Activated CD4-positive, CD25-positive, alpha-beta regulatory T cell (primary cell): ENCODE measurements at places on chromosomes 4 and X.

GRCh38 chrX:103498786-103499185, 20.5 kb downstream of the RAB40A start:
- no peak for DNase-seq

DNA sequence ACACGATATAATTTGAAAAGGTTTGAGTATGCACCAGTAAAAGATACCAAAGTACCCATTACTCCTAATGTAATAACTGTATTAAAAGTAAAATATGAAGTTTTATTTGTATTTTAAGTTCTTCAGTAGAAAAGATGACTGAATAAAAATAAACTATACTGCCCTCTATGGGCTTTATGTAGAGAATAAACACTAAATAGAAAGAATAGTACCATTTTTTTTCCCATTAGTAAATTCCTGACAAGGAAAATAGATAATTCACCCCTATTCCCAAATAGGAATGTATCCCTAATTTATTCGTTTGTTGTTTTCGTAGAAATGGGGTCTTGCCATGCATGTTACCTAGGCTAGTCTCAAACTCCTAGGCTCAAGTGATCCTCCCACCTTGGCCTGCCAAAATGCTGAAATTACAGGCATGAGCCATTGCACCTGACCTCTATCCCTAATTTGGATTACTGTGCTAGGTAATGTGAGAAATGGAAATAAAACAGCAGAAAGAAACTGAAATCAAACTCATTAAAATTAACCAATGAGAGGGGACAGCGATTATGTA, 73.6 kb upstream of the COX18 start:
- DNase-seq, result no peak

GRCh38 chr4:100421361-100421978, 96.4 kb downstream of the EMCN start:
- DNase-seq, result no peak

DNA sequence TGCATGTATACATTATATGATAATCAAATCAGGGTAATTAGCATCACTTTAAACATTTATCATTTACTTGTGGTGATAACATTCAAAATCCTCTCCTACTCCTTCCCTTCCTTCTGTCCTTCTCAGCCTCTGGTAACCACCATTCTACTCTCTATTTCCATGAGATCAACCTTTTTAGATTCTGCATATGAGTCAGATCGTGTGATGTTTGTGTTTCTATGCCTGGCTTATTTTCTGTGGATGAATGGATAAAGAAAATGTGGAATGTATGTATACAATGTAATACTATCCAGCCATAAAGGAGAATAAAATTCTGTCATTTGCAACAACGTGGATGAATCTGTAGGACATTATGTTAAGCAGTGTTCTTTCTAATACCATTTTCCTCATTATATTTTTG, 123.9 kb downstream of the NAA11 start:
- no peak for DNase-seq

- no peak for DNase-seq
Observed at GRCh38 chr4:154164931-154165839, 326.4 kb downstream of the DCHS2 start.

GRCh38 chr4:142940425-142941330, 94.6 kb upstream of the INPP4B start:
- DNase-seq, result no peak

GRCh38 chrX:154135458-154136229, 8.4 kb upstream of the OPN1LW start:
- DNase-seq, result no peak

- DNase-seq, result no peak
Observed at GRCh38 chrX:71227370-71228062, 4.5 kb downstream of the GJB1 start.

DNA sequence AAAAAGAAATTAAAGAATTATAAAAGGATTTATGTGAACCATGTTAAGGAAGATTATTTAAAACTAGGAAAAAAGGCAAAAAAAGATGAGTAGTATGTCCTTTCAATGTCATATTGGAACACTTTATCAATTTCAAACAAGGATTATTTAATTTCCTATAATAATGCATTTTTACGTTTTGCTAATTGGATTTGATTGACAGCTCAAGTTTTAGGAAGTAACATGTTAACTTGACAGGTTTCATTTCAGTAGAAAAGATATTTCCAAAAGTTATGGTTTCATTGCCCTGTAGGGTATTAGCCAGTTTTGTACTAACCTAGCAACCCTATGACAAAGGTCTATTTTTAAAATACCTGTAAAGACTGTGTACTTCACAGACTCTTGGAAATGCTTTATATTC, 379.6 kb upstream of the ZFP42 start:
- DNase-seq, result no peak

DNA sequence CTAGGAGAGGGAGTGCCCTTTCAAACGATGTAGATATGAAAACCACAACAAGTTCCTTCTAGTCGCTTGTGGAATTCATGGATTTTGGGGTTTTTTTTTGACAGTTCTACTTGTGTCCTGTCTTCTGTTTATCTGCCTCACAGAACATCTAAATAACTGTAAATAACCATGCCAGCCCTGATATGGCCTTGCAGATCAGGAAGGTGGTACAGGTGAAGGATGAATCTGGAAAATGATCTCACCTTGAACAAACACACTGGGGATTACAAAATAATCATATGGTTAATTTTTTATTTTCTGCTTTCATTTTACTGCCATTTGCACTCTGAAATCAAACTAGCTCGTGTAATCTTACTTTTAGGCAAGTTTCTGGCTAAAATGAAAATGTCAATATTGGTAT, 37.2 kb downstream of the GPR82 start:
- no peak for DNase-seq

GRCh38 chr4:61727286-61727685, 527.2 kb downstream of the ADGRL3 start:
- DNase-seq, result no peak

DNA sequence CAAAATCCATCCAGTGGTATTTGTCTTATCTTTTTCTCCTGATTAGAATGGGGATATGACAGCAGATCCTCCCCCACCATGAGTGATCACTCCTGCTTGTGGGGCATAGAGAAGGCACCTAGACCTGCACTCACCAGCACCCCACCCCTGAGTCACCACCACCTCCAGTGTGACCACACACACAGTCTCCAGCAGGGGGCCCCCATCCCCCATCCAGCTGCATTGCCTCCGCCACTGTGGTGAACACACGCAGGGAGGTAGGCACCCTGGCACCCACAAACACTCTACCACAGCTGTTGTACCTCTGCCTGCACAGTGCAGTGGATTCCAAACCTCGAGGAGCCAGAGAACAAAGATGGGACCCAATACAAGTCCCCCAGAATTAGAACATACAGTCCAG, 9.0 kb upstream of the MAGEA8 start:
- no peak for DNase-seq

DNA sequence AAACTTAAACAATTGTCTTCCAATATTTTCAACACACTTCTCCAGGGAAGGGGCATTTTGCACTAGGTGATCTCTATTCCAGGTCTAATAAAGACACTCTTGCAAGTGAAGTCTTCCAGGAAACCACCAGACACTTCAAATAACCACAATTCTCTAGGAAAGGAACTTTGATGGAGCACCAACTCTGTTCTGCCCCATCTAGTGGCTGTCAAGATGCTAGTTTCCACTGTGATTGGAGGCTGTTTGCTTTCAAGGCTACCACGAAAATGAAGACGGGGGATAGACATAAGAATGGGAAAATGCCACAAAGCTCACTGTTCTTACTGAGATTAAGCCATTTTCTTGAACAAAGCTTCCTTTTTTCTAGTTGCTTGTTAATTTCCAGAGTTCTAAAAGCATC, 100.6 kb upstream of the F9 start:
- no peak for DNase-seq

GRCh38 chr4:159206427-159206871, 103.6 kb downstream of the RAPGEF2 start:
- no peak for DNase-seq

- no peak for DNase-seq
Observed at GRCh38 chr4:41307638-41308037, 50.9 kb downstream of the UCHL1 start.

- no peak for DNase-seq
Observed at GRCh38 chrX:112512509-112512908, 167.2 kb downstream of the LHFPL1 start.

DNA sequence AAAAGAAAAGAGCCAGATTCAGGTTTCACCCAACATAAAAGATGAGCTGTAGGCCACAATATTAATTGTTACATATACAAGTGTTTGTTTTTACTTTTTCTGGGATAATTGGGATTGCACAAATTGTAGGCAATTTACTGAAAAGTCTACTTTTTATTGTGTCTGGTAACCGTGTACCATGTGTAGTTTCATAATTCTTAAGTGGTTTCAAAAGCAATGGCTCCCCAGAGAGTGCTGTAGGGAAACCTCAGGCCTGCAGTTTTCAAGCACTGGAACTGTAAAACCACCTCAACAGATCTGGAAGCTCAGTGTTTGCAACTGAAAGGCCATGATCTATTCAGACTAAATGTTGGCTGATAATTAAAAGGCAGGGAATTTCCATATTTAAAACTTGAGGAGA, 53.9 kb upstream of the MMAA start:
- DNase-seq, result no peak

- DNase-seq, result no peak
Observed at GRCh38 chr4:145446184-145446583, 35.5 kb upstream of the SMAD1 start.

GRCh38 chr4:2059046-2059725, at the start of gene NAT8L:
NAT8L (plus strand) TSS chr4:2059327; CDS start chr4:2059512, 185 bp downstream.
- DNase-seq, result no peak

GRCh38 chr4:130722361-130722760, 1626.4 kb downstream of the C4orf33 start:
- no peak for DNase-seq

DNA sequence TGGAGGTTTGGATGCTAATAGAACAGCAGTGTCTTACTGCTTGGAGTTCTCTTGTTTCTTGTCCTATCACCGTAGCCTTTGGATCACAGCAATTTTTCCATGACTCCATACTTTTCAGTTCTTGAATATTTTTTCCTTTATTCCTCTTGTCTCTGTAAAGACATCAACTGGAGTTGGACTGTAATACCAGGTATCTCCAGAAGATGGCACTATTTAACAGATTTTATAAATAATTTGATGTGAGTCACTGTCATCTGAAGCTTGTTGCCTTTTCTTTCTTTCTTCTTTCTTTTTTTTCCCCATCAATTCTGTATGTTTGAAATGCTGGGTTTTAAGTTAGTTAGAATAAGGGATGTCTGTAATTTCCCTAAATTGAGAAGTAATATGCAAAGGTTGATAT, 24.1 kb downstream of the HPRT1 start:
- no peak for DNase-seq

GRCh38 chrX:10608099-10608498, 12.3 kb downstream of the MID1 start:
- no peak for DNase-seq

DNA sequence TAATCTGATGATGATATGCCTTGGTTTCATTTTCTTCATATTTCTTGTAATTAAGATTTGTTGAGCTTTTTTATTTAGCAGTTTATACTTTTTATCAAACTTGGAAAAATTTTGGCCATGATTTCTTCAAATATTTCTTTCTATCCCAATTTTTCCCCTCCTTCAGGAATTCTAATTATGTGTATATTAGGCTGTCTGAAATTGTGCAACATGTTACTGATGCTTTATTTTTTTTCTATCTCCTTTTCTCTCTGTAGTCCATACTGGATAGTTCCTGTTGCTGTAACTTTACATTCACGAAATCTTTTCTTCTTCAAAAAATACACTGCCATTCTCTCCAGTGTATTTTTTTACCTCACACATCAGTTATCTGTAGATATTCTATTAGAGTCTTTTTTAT, 10.8 kb downstream of the THAP6 start:
- DNase-seq, result no peak

DNA sequence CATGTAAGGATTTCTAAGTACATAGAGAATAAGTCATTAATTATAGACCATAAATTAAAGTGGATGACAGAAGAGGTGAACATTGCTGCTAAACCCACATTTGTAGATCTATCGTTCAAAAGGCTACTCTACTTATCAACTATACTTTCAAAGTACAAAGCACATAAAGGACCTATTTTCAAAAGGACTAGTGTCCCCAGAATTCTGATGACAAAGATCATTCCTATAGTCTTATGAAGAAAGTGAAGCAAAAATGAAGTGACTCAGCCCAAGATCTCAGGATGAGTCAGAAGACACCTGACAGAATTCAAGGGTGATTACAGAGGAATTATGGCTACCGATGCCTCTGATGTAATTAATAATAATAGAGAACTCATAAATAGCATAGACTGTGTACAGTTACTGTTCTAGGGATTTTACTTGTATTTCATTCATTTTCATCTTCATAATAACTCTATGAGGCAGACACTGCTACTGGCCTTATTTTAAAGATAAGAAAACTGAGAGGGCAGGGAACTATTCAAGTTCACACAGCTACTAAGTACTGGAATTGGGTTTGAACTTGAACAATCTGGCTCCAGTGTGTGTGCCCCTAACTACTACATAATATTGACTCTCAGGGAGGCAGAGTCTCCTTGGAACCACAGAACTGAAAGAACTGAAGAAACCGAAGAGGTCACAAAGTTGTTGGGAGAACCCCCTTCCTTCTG, 17.1 kb downstream of the USP46 start:
- DNase-seq, result no peak

- no peak for DNase-seq
Observed at GRCh38 chrX:13383907-13384306, 64.1 kb upstream of the ATXN3L start.

DNA sequence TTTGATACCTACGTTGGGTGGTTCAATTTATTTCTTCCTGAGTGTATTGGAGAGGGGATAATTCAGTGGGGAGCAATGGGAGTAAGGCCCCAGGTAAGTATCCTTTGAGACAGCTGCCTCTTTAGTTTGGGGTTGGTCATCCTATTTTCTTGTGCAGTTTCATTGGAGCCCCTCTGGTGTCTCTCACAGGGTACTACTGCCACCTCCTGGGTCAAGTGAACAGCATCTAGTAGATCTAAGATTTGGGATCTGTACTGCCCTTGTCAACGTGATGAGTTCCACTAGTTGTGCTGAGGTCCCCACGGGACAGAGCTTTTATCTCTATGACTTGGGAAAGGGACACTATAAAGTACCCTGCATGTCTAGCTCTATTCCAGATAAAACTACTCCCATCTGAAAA, 80.6 kb downstream of the PBDC1 start:
- DNase-seq, result peak; percentile 1

- no peak for DNase-seq
Observed at GRCh38 chr4:29051381-29051965, 1668.7 kb upstream of the PCDH7 start.
